ENCODE measurements at places on chromosomes 12 and 14.

GRCh38 chr12:132638541-132639408, 20.2 kb downstream of the P2RX2 start:
- peak; percentile 38 for DNase-seq

GRCh38 chr14:21257394-21257909, 11.8 kb downstream of the HNRNPC start:
- DNase-seq, result no peak

- DNase-seq, result no peak
Observed at GRCh38 chr14:55718551-55718950, 138.5 kb downstream of the KTN1 start.

DNA sequence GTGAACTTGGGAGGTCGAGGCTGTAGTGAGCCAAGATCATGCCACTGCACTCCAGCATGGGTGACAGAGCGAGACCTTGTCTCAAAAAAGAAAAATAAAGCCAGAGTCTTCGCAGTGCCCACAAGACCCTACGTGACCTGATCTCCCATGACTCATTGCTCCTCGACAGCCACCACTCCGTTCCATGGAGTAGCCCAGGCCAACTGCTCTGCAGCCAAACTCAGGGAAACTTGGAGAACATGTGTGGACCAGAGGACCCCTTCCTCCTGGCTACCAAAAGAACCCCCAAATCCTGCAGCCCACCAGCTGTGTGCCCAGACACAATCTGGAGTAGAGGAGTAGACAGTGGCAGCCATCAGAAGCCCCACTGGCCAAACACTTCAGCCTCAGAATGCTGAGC, 32.1 kb upstream of the PPP2R5C start:
- DNase-seq, result no peak

DNA sequence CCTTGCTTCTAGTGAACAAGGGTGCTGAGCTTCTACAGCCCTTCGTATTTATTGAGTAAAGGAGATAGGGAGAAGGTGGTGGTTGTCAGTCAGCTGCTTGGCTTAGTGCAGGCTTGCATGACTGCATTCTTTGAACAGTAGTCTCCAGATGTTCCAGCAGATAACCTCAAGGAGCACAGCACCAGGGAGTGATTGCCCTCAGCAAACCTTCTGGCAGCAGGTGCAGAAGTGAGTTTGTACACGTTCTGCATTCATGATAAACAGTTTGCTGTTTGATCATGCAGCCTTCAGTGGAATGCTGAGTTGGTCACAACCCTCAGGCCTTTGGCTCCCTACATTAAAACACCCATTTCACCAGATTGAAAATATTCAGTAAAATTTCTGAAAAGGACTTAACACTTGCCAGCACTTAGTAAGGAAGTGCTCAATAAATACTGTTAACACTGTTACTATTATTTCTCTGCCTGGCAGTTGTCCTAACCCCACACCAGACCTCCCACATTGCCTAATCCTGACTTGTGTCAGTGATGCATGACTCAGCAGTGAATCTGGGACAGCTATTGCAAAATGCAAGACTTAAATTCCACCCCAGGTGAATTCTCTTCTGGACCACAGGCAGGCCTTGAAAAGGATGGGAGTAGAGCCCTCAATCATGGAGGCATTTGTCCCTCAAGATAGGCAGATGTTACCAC, 18.9 kb upstream of the CARMIL3 start:
- no peak for DNase-seq

- no peak for DNase-seq
Observed at GRCh38 chr14:63993992-63994391, 141.2 kb downstream of the SYNE2 start.

GRCh38 chr12:83089575-83089974, 402.9 kb downstream of the TMTC2 start:
- DNase-seq, result no peak

GRCh38 chr14:64995291-64995690, 8.6 kb downstream of the FNTB start:
- no peak for DNase-seq

DNA sequence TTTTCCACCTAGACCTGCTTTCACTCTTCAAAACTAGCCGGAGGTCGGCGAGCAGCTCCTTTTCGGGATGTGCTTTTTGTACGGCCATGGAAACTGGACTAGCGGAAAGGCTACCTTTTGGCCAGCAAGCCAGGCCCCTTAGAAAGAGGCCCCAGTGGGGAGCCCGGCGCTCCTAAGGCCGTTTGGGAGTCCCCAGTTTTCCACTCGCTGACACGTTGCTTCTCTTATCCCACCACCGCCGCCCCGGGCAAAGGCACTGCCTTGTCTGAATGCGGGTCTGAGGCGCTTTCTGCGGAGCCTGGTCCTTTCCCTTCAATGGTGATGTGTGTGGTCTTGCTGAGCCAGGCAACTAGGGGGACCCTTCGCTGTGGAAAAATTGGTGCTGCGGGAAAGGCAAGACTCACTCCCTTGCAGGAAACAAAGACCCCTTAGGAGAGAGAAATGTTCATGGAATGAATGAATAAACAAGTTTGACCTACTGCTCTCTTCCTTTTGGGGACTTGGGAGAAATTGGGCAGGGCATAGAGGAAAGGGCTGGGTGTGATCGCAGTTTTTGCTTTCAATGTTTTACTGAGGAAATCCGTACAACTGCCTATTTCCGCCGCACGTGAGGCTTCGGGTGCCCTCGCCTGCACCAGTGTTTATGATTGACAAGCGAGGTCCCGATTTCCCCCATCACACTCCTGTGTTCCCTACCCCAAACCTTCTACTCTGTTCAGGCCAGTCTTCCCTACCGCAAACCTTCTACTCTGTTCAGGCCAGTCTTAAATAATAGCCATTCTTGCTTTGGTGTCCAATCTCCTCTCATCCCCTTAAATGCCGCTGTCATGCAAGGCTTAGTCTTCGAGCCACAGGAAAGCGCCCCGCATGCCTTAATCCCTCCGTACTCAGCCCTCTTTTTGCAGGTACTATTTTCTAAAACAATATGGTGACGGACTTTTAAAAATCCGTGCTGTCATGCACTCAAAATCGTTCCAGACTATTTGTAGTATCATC, 1.0 kb upstream of the SLC38A2 start:
- peak; percentile 43 for DNase-seq

DNA sequence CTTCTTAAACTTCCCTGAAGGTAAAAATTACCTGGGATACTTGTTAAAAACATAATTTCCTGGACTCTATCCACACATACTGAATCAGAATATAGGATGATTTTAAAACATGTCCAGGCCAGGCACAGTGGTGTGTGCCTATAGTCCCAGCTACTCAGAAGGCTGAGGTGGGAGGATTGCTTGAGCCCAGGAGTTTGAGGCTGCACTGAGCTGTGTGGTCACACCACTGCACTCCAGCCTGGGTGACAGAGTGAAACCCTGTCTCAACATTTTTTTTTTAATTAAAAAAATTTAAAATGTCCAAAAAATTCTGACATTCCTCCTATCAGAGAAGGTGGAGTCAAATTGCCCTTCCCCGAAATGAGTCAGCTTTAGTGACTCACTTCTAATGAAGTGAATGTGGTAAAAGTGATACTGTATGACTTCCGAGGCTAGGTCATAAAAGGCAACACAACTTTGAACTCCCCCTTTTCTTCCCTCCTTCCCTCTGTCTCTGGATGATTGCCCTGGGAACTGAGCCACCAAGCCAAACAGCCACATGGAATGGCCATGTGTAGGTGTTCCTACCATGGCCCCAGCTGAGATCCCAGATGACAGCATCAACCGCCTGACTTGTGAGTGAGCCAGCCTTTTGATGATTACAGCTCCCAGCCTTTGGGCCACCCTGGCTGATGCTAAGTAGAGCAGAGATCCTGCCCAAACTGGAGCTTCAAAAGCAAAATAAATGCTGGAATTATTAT, 36.3 kb downstream of the LIMA1 start:
- peak; percentile 92 for DNase-seq

DNA sequence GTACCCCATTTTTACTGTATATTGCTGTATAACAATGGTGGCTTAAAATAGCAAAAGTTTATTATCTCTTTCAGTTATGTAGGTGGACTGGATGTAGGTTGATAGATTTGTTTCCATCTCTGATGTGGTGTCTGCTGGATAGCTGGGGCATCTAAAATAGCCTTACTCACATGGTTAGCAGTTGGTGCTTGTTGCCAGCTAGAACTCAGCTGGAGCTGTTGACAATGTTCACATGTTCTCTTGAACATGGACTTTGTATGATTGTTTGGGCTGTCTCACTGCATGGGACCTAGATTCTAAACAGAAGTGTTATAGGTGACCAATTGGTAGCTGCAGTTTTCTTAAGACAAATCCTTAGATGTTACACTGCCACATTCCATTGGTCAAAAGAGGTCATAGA, 126.9 kb downstream of the GPHN start:
- DNase-seq, result no peak

DNA sequence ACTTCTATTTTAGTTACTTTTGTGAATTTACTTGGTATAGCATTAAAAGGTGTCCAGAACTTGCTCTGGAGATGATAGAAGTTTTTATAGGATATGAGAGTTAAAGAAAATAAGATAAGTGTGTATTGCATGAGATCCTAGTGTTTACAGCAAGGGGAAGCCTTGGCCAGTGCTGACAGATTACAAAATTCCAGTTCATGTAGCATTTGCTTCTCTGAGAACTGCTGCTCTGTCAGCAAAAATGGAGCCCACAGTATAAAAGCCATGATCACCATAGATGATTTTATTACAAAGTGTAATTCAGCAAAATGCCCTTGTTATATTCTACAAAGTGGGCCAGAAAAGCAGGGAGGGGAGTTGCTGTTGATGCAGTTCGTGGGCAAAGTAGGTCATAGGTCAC, 40.0 kb upstream of the ATF1 start:
- no peak for DNase-seq

DNA sequence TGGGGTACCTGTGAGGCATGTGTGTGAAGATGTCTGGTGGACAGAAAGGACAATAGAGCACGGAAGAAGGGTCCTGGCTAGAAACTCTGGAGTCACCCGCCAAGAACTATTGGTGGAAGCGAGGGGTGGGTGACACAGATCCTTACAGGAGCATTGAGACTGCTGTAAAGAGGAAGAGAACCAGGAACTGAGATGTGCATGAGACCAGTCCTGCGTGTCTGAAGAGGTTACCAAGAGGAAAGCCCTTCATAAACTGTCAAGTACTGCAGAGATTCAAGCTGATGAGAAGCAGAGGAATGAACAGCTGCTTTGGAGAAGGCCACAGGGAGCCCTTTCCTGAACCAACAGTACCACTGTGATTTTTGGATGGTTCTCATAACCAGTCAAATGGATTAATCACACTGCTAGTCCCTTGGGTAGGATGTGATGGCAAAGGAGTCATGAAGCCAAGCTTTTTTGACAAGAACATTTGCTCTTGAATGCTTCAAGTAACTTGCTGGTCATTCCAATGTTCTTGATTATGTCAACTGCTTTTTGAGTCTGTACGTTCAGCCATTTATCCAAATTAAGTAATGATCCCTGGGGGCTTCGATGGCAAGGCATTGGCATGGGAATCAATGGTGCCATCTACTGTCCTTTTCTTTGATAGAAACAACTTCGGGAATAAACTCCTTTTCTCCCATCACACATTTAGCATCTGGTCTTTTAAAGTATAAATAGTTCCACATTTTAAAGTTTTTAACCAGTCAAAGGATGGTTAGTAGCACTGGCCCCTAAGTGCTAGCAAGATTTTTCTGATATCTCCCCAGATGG, 42.9 kb downstream of the GPR135 start:
- DNase-seq, result no peak

DNA sequence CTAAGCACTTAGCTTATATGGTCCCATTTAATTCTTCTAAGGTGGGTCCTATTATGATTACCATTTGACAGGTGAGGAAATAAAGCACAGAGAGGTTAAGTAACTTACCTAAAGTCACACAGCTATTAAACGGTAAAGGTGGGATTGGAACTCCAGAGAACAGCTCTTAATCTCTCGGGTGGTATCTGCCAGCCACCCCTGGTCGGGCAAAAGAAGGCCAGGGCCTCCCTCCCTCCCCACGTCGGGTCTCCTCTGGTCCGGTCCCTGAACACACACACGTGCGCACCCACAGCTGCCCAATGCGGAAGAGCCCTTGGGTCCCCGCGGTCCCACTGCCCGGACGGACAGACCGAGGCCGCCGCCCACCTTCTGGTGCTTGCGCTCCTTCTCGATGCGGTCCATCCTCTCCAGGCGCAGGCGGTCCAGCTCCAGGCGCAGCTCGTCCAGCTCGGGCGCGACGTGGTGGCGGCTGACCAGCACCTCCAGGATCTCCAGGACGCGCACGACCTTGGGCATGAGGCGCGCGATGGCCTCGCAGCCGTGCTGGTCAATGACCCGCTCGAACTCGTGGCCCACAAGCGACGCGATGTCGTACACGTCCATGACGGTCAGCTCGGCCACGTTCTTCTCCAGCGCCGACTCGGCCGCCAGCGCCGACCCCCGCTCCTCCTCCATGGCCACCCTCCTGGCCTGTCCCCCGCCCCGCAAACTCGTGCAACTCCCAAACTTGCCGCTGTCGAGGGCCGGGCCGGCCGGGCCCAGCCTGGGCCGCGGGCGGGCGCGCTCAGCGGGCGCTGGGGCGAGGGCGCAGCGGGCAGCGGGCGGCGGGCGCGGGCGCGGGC, 490 bp downstream of the RILPL1 start:
- DNase-seq, result peak; percentile 54

DNA sequence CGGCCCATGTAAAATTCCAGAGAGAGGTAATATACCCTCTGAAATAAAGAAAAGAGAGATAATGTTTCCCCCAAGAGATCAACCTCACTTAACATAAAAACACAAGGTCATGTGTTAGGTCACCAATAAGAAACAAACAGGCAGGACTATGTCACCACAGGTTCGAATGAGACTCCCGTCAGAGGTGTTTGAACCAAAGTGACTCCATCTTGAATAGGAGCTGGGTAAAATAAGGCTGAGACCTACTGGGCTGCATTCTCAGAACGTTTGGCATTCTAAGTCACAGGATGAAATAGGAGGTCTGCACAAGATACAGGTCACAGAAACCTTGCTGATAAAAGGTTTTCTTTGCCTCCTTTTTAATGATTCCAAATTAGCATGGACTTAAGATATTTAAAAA, 6.5 kb downstream of the PYGL start:
- DNase-seq, result no peak

DNA sequence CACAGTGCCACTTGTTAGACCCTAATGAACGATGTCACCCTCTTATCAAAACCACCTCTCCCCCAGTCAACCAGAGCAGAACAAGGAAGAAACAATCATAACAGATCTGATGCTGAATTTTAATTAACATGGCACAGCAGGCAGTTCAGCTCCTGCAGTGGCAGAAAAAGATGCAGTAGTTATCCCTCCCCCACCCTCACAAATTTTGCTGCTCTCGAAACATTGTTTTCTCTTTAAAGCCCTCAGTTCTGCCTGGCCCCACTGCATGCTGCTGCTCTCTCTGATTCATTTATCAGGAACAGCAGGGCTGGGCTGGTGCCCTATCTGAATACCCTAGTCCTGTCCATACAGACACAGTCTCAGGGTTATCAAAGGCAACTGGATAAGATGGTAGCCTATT, 12.2 kb downstream of the CCDC175 start:
- no peak for DNase-seq

GRCh38 chr12:6074427-6074826, 50.0 kb downstream of the VWF start:
- DNase-seq, result no peak

GRCh38 chr12:65168681-65169319, 583 bp upstream of the LEMD3 start:
- no peak for DNase-seq

- DNase-seq, result no peak
Observed at GRCh38 chr12:30926243-30927221, at the start of gene TSPAN11. Gene TSPAN11, plus strand, starts transcription at chr12:30926748. Its CDS starts 27,244 bp downstream, at chr12:30953992.

GRCh38 chr12:118356809-118357256, 15.9 kb downstream of the TAOK3 start:
- DNase-seq, result no peak
